ENCODE measurements at places on chromosomes 6 and 20.

DNA sequence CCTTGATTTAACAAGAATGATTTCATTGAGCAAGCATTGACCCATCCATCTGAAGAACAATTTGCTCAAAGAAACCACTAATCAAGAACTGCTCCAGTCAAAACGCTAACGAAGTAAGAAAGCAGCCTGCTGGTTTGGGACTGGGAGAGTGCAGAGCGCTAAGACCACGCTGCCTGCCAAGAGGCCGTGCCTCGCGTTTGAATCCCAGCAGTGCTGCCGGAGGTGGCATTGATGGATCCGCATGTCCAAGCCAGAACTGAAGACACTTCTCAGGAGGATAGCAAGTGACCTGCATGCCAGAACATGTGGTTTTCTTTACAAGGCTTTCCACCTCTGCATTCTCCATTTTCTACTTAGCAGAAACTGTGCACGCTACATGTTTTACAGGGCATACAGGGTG, 105.2 kb upstream of the FOXC1 start:
- DNase-seq, result no peak

- DNase-seq, result no peak
Measured at GRCh38 chr6:20606831-20607230, 72.6 kb downstream of the CDKAL1 start.

GRCh38 chr6:164531736-164532135, 777.7 kb downstream of the C6orf118 start:
- DNase-seq, result no peak

- no peak for DNase-seq
Measured at GRCh38 chr6:14425805-14426204, 308.2 kb downstream of the CD83 start.

DNA sequence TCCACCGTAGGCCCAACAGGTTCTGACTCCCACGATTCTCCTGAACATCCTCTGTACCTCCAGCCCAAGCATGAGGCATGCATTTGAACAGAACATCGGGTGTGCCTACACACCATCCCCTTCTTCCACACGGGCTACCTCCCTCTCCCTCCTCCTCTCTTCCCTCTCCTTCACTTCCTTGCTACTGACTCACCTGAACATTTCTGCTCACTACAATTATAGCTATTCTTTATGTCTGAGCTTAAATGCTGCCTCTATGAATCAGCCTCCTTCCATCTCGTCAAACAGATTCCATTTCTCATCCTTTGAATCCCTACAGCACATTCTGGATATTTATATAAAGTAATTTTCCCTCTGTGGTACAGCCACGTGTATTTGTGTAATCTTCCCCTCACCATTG, 71.4 kb upstream of the MYLIP start:
- no peak for DNase-seq

DNA sequence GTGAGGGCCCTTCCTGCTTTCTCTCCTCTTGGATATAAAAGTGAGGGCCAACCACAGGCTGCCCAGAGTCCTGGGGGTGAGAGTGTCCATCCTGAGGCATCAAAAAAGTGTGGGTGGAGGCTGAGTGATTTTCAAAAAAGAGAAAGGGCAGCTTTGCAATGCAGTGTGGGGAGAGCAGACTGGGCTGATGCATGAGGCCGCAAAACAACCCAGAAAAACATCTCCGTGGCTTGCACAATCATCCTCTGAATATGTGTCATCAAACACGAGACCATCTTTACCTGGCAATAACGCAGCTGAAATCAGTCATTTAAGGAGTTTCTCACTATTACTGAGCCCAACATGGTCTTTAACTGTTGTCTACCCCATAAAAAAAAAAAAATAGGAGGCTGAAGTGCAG, 191.2 kb upstream of the SOX4 start:
- DNase-seq, result peak; percentile 28

DNA sequence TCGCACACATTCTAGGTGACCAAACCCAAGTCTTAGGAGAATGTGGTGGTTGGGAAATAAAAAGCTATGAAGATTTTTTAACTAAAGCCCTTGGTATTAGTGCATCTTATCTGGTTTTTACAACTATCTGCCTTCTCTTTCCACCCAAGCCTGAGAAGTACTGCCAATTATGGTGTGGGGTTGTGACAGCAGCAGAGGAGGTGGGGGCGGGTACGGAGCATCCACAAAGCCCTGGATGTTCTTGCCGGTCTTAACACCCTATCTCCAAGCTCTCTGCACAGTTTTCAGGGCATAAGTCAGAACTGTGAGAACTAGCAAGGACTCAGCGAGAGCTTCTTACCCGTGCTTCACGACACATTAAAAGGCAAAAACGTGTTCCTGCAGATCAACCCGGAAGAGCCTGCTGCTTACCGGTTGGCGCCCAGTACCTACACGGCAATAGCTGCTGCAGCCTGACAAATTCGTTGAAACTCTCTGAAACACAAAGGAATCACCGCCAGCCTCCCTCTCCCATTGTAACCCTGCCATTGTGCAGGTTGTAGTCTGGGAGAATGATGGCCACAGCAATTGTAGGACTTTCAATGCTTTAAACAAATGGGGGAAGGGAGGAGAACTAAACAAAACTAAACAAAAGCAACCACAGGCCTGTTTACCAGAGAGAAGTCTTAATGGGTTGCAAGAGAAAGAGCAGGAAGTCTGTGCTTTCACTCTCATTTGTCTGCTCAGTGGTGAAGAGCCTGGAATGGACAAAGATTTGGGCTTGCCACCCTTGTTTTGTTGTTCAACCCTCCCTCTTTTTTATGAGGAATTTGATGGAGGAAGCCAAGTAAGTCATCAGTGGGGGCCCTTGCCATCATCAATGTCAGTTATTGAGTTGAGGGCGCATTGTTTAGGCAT, 461.0 kb upstream of the JARID2 start:
- DNase-seq, result no peak

- no peak for DNase-seq
Measured at GRCh38 chr20:48211238-48211637, 426.0 kb upstream of the SULF2 start.

- no peak for DNase-seq
Measured at GRCh38 chr20:3729811-3730540, 2.5 kb upstream of the HSPA12B start.

DNA sequence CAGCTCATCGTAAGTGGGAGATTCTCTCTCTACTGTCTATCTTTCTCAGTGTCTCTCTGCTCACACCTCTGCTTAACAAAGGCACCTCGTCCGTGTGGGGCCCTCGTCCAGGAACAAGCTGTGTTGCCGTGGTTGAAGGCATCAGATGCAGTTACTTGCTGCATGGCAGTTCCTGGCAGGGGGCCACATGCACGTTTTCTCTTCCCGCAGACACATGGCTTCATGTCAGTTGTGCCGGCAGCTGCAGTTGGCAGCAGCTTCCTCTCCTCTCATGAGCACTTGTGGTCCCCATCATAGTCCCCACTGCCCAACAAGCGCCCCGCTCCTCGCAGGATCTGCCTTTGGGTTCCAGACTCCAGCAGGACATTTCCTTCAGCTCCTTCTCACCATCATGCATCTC, 7.1 kb upstream of the AFDN start:
- DNase-seq, result no peak

DNA sequence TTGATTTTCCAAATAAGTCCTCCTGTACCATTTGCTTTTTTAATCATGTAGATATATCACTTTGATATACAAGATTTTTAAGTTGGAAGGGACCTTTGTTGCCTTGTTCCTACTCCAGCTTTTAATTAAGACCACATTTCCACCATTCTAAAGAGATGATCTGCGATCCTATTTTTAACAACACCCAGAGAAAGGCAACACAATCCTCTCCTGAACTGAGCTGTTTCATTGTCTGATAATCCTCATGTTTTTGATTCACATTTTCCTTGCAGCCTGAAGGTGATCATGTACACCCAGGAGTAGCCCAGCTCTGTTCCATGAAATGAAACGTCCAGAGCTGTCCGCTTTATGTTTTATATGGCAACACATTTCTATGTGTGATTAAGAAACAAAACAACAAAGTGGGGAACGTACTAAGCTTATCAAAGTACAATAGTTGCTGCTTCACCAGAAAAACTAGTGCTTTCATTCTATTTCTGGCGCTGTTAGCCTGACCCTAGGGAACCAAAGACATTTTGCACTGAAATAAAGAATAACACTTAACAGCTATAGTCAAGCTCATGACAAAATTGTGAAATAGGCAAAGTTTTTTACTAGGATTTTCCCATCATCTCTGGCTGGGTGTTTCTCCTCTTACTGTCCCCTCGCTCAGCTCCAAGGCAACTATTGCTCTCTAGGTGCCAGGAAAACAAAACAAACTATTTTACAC, 22.6 kb upstream of the TRAF3IP2 start:
- no peak for DNase-seq

GRCh38 chr6:73032586-73032985, 192.7 kb downstream of the KHDC1L start:
- DNase-seq, result no peak

DNA sequence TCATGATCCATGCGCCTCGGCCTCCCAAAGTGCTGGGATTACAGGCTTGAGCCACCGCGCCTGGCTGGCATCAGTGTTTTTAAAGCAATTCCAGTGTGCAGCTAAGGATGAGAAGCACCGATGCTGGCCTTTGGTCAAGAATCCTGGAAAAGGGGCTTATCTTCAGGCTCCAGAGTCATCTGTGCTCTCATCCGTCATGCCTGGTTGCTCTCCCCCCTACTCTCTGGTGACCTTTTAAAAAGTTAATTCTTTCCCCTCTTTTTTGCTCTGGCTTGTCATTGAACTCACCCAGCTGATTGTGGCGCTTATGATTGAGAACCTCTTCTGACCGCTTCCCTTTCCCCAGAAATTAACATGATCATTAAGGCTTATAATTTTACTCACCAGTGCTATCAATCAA, 28.7 kb downstream of the NR2E1 start:
- no peak for DNase-seq
